CD4-positive, alpha-beta T cell treated with Interleukin-4 for 4 hours (primary cell): ENCODE measurements at places on chromosomes 11 and 22.

DNA sequence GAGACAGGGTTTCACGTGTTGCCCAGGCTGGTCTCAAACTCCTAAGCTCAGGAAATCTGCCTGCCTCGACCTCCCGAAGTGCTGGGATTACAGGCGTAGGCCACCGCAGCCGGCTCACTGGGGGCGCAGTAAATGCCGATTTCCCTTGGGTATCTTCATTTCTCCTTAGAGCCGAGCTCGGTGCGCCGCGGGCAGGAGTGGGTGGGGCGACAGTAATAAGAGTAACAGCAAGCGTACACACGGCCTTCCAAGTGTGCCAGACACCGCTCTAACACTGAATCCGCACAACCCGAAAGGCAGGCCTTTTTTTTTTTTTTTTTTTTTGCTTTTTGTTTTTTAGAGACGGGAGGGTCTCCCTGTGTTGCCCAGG, 500 bp upstream of the ADSL start:
- peak; percentile 67 for DNase-seq

- no peak for DNase-seq
Observed at GRCh38 chr11:76683161-76684095, 12.9 kb upstream of the LRRC32 start.

DNA sequence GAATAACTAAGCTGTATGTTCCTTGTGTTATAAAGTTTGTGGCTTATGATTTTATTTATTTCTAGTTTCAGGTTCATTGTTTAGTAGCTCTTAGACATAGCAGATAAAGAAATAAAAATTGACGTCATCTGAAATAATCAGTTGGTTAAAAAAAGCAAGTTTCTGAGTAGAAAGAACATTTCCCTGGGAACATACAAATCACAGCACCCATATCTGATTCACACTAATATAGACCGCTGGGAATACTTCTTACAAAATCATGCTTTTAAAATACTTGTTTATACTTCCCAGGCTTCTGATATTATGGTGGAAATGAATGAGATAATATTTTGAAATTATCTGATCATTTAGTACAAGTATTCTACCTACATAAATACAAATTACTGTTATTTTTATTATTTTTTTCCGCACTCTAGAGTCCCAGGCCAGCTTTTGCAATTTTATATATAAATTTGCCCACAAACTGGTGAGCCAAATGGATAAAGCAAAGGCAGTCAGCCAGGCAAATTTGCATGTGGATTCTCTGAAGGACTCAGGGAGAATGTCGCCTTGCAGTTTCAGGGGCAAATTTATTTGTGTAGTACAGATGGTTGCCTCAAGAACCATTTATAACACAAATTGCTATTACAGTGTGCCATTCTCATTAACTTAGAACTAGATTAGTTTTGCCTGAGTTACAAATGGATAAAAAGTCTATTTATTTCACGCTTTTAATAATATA, 62.9 kb upstream of the SC5D start:
- DNase-seq, result no peak

DNA sequence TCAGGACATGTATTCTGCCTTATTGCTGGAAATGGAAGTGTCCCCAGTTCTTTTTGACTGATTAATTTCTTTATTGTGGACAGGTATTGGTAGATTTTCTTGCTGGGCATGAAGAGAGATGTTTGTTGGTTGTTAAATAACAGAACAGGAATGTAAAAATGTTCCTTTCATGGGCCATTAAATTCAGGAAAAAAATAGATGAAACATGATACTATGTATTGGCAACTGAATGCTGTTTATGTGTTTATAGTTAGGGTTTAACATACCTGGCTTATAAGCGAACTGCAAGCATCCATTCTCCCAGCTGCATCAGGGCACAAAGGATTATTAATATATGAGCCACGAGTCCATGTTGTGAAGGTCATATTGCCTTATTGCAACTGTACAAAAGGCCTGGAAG, 368.5 kb downstream of the NELL1 start:
- DNase-seq, result no peak

GRCh38 chr11:78332174-78332866, 85.3 kb downstream of the GAB2 start:
- no peak for DNase-seq

DNA sequence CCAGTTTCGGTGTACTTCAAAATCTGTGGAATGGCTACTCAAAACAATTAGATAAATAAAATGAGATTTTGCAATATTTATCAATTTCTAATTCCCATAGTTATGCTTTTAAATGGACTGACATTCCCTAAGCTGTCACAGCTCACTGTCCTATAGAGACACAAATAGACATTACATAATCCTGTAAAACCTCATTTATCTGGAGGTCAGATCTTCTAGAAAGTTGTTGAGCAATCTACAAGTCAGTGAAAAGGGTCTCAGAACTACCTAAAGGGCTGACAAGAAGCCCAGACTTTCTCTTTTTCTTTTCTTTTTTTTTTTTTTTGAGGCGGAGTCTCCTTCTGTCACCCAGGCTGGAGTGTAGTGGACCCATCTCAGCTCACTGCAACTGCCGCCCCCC, 12.0 kb downstream of the ALG8 start:
- no peak for DNase-seq

DNA sequence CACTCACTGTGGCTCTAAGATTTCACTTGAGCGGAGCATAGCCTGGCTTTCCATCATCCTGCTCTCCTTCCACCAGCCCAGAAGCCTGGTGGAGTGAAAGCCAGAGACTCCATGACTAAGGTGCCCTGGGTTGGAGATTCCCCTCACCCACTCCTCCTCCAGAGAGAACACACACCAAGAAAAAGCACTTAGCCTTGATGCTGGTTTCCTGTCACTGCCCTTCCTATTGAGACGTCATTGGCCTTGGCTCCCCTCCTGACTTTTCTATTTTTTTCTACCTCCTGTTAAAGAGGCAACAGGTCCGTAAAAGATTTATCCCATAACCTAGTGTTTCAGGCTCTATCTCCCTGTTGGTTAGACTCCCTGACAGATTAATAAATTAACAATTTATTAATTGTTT, 38.5 kb upstream of the APLNR start:
- DNase-seq, result no peak

- no peak for DNase-seq
Observed at GRCh38 chr11:13434247-13435205, 28.5 kb downstream of the BTBD10 start.

DNA sequence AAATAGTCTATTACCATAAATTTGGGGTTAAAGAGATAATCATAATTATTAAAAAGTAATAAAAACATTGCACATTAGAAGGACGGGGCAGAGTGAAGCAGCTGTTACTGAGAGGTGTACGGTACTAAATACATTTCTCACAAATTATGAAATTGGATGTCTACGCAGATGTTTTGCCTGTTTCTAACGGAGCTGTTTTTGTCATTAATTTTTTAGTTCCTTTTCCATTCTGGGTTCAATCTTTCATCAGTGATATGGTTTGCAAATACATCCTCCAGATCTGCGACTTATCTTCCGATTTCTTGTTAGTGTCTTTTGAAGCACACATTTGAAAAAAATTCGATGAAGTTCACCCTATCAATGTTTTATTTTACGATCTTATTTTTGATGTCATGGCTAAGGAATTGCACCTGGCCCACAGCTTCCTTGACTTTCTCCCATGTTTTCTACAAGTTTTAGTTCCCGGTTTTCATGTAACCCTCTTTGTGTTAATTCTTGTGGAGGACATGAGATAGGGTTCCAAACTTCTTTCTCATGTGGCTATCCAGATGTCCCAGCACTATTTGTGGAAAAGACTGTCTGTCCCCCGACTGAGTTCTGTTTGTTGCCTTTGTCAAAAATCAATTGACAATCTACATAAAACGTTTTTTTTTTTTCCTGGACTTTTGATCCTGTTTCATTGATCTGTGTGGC, 21.3 kb upstream of the KRTAP5-6 start:
- no peak for DNase-seq

DNA sequence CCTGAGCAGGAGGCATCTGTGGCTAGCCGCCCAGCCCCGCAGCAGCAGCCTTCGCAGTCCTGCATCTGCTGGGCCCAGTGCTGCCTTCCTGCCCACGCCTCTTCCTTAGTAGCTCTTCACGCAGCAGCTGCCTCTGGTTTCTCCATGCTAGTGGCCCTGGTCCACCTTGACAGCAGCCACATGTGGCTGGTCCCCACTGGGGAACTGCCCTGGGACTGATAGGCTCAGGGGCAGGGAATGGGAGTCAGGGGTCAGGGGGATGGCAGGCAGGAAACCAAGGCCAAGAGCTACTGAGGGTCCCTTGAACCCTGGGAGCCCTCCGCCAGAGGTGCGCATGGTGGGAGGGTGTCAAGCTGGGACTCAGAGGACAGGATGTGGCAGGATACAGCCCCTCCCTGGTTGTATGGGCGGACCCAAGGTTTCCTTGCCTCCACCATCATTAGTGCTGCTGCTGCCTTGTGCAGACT, 99.4 kb upstream of the PITPNB start:
- DNase-seq, result no peak

GRCh38 chr11:62150887-62151736, 27.3 kb downstream of the INCENP start:
- no peak for DNase-seq

- DNase-seq, result no peak
Observed at GRCh38 chr11:12282676-12283075, 94.7 kb upstream of the PARVA start.

DNA sequence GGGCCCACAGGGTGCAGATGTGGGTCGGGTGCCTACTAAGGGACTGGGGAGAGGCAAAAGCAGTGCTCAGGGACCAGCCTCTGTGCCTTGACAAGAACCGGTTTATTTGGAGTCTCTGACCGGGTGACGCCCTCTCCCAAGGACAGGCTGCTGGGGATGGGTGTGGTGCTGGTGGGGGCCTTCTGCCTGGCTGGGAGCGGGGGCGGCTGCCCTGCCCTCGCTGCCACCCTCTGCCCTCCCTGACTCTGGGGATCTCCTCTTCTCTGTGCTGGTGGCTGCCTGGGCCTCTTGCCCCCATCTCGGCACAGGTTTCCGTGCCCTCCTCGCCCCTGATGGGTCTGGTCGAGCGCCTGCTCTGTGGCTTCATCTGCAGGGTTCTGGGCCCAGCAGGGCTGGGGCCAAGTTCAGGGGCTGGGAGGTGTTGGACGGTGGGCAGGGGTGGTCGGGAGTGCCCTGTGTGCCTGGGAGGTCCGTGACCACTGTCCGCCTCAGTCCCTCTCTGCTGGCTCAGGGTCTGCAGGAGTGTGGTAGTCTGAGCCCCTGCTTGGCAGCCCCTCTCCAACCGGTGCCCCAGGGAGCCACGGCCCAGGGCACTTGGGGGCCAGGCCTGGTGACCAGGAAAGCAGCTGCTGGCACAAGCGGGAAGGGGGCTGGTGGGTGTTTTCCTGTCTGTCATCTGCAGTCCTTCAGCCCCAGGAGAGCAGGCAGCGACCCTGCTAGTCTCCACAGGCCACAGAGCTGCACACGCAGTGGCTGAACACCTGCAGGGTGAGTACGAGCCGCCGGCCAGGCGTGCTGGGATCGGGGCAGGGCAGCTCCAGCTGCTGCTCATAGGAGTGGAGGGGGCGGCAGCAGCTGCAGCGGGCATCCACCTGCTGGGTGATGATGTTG, 23.5 kb downstream of the MUC6 start:
- DNase-seq, result no peak

DNA sequence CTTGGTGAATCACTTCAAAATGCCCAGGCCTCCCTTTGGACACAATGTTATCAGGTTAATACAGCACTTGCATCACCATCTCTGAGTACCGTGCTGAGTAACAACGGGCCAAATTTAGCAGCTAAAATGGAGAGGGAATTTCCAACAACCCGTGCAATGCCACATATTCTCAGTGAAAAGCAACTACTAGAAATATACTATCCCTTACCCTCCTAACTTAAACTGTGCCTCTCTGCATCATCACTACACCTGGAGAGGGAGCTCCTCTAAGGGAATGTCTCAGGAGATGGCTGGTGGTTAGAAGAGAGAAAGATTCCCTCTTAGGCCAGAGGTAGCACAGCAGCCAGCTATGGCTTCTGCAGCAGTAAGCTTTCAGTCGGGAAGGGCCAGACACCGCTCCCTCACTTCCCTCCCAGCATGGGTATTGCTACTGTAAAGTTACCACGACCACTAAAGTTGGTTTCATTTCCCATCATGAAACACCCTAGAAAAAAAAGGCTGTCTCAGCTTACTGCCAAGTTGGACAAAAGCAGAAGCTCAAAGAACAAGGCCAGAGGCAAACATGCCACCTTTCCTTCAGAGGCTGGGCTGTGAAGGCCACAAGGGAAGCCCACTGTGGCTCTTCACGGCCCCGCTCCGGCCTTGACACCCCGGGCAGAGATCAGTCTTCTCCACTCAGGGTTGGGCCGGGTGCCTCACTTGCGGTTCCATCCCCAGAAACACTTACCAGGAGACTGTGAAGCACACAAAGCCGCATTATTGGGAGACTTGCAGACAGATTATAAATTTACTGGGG, 3.9 kb downstream of the MAML2 start:
- DNase-seq, result peak; percentile 57

DNA sequence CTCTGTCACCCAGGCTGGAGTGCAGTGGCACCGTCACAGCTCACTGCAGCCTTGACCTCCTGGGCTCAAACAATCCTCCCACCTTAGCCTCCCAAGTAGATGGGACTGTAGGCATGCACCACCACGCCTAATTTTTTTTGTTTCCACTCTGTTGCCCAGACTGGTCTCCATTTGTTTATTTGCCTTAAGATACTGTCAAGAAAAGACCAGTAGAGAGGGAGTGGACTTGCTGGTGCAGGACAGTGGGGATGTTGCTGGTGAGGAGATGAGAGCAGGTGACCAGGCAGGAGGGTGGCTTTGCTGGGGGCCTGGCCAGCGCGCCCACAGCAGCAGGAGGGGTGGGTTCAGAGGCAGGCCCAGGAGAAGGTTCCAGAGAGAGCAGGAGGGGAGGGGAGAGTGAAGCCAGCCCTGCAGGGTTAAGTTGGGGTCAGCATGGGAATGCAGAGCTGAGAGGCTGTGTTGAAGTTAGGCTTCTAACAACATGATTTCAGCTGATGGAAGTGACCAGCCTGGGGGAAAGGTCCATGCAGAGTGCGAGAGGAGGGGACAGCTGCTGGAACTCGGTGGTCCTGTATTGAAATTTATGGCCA, 35.8 kb downstream of the NADSYN1 start:
- no peak for DNase-seq

DNA sequence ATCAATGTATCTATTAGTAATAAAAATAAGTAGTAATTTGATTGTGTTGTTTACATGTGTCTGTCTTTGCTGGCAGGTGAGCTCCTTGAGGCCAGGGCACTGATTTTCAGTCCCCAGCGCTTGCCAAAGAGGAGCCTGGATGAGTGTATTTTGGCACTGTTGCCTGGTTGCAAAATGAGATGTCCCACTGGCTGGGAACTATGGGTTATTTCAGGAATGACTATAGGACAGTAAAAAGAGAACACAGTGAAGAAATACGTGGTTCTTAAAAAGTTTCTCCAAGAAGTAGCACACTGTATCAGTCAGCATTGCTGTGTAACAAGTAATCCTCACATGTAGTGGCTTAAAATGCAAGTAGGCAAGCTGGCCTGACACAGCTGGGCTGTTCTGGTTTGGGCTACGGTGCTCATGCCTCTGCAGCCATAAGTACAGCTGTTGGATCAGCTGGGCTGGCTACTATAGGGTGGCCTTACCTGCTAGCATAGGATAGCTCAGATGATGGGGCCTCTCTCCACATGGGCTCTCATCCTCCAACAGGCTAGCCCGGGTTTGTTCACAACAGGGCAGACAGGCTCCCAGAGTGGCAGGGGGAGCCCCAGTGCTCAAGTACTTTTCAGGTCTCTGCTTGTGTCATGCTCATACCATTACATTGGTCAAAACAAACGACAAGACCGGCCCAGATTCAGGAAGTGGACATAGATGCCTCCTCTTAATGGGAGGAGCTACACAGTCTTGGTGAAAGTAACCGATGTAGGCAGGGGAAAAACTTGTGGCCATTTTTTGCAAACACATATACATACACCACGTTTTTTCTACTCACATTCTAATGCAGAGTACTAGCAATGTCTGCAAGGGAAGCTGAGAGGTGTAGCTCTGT, 399.1 kb downstream of the LARGE1 start:
- no peak for DNase-seq

GRCh38 chr11:116862185-116862584, 24.8 kb upstream of the APOA1 start:
- no peak for DNase-seq
